ENCODE measurements at places on chromosomes 6 and 20. TPM values are rescaled to one million over a fixed set of nuclear protein-coding genes. Genes with fewer than 3 reads are reported as not detected.

GRCh38 chr6:106553440-106553839 lies 75.9 kb downstream of the RTN4IP1 start:
- DNase-seq = no peak

The FAM120B gene
- total RNA-seq = 20.9 TPM

GRCh38 chr20:62776035-62776691 lies 20.1 kb upstream of the MRGBP start:
- no peak for DNase-seq

DNA sequence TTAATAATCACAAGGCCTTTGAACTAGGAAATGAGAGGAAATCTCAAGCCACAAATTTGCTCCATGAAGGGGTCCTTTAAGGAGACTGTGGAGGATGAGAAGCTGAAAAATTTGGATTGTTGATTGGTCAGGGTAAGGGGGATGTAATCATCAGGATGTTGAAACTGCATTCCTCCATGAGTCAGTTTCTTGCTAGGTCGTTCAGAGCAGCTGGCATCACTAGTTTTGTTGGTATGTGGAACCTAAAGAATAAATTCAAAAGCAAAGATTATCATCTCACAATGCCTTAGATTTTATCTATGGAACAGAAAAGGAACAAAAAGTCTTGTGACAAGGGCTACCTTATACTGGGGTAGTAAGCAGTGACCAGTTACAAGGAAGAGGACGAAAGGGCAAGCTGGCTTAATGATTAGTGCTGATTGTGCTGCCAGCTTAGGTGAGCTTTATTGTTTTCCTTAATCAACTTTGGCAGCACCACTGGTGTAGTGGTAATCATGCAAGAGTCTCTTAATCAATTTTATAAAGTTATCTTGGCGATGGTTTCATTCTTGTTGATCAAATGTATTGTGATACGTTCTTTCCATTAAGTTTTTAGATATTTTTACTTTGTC lies 36.6 kb downstream of the CRISP2 start:
- no peak for DNase-seq

The ULBP3 gene
- total RNA-seq = 8.1 TPM

DNA sequence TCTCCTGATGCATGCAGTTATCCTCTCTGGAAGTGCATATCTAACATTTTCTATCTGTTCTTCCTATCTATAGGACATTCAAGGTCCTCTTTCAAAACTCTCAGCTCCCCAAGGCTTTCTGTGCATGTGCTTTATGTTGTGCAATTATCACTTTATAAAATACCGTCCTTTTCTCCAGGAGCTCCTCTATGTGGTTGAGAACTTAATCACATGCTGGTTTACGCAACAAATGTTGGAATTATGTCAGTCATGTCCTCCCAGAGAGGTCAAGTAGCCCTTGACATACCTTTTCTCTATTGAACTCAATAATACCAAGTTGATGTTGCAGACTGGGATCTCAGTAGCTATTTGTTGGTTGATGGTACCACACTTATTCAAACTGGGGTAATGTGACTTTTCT lies 388.4 kb downstream of the BTBD3 start:
- DNase-seq = no peak

DNA sequence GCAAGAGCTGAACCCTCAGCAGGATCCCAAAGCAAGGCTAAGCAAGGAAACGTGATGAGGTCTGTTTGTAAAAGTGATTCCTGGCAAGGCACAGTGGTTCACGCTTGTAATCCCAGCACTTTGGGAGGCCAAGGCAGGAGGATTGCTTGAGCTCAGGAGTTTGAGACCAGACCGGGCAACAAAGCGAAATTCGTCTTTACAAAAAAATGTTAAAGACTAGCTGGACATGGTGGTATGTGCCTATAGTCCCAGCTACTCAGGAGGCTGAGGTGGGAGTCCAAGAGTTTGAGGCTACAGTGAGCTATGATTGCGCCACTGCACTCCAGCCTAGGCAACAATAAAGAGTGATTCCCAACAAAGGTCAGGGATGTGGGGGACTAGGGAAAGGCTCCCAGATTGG lies 4.1 kb upstream of the XKR7 start:
- no peak for DNase-seq

Data from Caco-2 (cell line).